ENCODE measurements at places on chromosomes 16 and 17.
A peak's percentile ranks its signal among the peaks of the same experiment; 100 is the strongest.

GRCh38 chr17:80279895-80280294 is 19.2 kb downstream of the RNF213 start:
- no peak for DNase-seq

DNA sequence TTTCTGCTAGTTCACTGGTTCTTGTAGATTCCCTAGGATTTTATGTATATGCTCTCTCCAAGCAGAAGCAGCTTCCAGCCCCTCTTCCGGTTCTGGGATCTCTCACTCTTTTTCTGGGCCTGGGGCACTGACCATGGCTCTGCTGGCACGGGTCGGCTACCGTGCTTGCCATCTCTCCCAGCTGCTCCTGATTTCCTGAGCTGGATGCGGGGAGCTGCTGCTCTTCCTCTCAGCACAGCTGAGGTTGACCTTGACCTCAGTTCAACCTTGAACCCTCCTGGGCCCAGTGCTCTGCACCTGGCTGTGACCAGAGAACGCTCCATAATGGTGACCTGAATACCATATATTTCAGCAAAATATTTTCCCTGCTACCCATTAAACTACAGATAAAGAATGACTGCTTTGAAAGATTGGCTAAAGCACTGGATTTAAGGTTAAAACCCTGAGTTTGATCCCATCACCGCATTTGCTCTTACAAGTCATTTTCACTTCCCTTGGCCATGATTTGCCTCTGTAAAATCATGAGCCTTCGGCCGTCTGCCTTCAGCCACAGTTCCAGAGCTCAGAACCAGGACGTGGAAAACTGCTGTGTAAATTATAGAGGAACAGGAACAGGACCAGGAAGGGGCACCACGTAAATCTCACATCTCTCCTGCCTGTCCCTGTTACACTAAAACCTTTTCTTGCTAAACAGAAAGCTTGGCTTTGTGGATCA is 130.8 kb upstream of the CHMP6 start:
- no peak for DNase-seq

GRCh38 chr16:49788986-49789385 is 66.9 kb downstream of the ZNF423 start:
- no peak for DNase-seq

- peak; percentile 84 for DNase-seq
Measured at GRCh38 chr17:68291836-68292688, 767 bp downstream of the ARSG start.

DNA sequence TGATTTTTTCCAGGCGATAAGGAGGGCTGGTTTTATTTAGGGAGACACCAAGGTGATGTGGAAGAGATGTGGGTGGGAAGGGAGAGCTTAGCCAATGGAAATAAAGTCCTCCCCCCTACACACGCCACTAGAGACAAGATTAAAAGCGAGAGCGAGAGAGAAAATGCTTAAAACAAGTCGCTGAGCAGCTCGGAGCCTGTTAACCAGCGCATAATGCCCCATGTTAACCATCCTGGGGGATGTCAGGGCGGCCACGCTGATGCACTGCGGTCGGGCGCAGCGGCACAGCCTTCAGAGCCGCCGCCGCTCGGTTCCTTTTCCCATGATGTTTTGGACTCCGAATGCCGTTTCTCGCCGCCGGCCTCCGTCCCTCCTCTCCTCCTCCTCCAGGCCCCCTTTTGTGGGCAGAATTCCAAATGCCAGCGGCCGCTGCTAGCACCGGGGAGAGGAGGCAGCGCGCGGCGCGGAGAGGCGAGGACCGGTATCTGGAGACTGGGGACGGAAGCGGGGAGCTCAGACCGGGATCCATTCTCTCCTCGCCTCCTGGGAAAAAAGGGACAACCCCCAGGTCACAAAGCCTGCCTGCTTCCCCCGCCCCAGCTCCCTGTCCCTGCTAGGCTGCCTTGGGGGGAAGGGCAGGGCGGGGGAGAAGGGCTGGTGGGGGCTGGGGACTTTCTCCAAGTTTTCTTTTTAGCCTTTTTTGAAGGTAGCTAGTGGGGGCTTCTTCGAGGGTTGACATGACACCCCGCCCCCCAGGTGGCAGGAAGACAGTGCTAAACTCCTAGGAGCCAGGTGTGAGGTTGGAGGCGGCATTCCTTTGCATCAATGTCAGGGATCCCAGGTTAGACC is 98.1 kb upstream of the CCL2 start:
- DNase-seq, result no peak

DNA sequence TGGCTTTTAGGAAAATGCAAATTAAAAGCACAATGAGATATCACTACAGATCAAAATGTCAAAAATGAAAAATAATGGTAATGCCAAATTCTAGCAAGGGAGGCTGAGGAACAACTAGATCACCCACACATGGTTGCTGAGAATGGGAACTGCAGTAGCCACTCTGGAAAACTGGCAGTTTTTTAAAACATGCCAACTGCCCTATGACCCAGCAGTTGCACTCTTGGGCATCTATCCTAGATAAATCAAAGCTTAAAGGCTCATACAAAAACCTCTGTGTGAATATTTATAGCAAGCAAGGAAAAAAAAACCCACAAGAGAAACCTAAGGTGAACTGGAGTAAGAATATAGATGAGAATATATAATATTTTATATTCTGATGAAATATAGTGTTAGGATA is 104.3 kb downstream of the PRKCB start:
- no peak for DNase-seq
